NCI-H1105 treated with DMSO at 0.1 percent for 48 hours (cell line): ENCODE measurements at places on chromosomes 2 and 18.

GRCh38 chr18:74895686-74896085, 298.0 kb downstream of the ZNF407 start:
- no peak for DNase-seq

DNA sequence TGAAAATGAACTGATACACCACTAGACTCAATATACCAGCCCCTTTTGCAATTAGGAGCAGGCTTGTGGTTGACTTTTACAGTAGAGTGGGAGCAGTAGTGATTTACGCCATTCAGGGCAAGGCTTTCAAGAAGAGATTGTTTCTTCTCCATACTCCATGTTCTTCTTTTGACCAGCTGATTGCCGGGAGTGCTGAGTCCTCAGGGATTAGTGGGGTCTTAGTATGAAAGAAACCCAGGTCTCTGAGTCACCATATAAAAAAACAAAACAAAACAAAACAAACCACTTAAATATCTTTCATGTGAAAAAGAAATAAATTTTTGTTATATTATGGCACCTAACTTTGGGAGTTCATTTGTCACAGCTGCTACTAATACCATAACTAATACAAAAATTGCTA, 465.6 kb upstream of the TRIB2 start:
- DNase-seq: no peak

- DNase-seq: no peak
Measured at GRCh38 chr18:36274083-36274715, 23.3 kb upstream of the FHOD3 start.

DNA sequence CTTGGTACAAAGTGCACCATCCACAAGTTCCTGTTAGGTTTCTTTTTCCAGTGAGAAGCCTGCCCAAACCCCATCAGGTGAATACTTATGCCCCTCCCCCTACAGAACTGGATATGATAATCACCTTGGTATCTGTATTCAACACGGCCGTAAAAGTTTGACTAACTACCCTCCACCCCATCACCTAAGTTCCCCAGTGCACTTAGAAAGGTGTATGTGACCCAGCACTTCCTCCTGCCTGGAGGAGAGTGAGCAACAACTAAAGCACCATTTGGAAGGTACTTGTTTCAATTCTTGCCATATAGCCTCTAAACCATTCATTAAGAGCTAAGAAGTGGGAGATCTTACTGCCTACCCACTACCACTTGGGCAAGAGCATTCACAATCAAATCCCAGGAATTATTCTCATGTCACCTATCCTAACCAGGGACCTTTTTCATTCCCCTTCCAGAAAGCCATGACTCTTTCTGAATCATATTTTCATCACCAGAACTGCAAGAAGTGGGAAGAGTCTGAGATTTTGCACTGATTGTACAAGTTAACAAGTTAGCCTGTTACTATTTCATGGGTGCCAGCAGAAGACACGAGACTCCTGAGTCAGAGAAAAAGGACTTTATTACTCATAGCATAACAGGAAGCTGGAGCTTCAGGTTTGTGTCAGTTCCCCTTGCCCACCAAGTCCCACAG, 53.5 kb upstream of the NDUFV2 start:
- DNase-seq: no peak

DNA sequence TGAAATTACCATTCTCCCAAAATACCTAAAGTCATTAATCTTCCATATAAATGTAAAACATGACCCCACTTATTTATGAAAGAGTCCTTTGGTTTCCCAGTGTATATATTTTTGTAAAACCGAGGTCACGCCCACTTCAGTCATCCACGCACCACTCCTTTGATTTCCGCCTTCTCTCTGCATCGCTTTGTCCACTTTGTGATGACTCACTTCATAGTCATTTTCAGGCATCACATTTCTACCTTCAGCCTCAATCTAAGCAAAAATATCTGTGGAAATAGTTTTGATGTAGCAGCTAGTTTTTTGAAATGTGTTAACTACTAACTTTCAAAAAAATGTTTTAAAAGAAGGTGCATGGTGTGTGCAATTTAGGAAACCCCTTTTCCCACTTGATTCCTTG, 793.5 kb upstream of the SOX11 start:
- DNase-seq: no peak

DNA sequence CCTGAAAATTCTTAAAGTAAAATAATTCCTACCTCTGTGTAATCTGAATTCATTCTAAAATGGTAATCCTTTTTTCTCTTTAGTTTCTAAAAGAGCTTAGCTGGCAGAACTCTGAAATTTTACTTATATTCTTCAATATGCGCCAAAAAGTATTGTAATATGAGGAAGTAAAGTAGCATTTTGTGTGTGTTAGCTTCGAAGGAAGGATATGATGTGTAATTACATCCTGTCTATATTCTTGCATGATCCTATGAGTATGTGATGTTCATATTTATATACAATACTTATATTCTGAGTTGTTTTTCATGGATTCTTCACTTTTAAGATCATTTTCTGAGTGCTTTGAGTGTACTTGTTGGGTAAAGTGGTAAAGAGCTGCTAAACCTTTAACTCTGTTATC, 402.9 kb upstream of the PKDCC start:
- no peak for DNase-seq

GRCh38 chr2:233048569-233049193, 11.5 kb upstream of the INPP5D start:
- DNase-seq: no peak
